OCI-LY7 (cell line): ENCODE measurements at places on chromosomes 7 and 10.

- DNase-seq, result no peak
These were observed 307.8 kb downstream of the GPAM start for GRCh38 chr10:111875725-111876124.

GRCh38 chr7:38052786-38053185 is 125.3 kb upstream of the STARD3NL start:
- no peak for DNase-seq

DNA sequence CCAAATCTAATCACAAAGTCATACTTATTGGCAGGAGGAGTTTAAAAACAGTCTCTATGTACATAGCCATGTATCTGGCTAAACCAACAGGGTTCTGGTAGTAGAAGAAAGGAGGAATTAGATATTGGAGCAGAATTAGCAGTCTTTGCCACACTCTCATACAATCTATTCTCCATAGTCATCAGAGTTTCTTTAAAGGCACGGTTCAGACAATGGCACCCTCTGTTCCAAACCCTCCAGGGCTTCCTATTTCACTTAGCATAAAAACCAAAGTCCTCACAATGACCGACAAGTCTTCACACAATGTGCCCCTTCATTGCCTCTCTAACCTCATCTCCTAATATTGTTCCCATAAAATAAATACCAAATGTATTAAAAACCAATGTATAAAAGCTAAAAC is 12.7 kb downstream of the ZNF438 start:
- DNase-seq, result no peak

DNA sequence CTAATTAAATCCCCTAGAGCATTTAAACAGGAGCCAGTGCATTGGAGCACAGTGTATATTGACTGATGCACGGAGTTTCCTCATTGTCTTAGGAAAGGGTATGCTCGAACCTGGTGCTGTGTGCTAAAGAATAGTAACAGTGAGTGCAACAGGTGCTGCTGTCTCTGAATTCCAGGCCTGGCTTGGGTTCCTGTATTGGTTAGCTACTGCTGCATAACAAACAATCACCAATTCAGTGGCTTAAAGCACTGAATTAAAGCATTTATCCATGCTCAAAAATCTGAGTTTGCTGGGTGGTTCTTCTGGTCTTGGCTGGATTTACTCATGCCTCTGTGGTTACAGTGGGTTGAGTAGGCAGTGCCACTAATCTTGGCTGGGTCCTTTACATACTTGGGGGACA is 1.8 kb upstream of the PNLIPRP1 start:
- no peak for DNase-seq

- DNase-seq, result no peak
These were observed 1.6 kb upstream of the HILPDA start for GRCh38 chr7:128453836-128454804.

- DNase-seq, result no peak
These were observed 15.5 kb upstream of the MTPAP start for GRCh38 chr10:30364345-30365268.

- DNase-seq, result no peak
These were observed 947.1 kb upstream of the MBL2 start for GRCh38 chr10:53719658-53720057.

DNA sequence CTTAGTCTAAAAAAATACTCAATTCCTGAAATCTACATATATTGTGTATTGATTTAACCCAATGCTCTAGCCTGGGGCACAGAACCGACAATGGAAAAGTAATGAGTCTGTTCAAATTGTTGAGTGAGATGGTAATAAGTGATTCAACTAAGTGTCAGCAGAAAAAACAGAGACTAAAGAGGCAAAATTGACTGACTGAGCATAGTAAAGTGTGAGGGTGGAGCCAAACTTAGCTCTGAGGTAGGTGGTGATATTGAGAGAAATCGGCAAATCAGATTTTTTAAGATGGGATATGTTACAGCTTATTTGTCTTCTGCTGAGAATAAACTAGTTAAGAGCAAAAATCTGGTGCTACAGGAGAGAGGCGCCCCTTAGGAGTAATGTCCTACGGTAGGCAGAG is 764.0 kb upstream of the LRRN3 start:
- DNase-seq, result no peak

DNA sequence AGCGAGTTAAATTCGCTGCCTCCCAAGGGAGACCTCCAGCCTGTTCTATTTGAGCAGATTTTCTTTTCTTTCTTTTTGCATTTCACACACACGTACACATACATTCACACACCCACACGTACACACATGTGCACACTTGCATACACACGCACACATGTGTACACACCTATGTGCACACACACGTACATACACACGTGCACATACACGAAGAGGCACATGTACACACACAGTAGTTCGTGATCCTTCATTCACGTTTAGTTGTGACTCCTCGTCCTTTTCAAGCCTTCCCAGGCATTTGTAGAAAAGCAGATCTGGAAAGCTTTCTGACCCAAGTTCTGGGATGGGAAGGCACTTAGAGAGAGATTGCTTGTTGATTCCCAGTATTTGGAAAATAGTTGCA is 290.8 kb upstream of the COBL start:
- DNase-seq, result no peak

DNA sequence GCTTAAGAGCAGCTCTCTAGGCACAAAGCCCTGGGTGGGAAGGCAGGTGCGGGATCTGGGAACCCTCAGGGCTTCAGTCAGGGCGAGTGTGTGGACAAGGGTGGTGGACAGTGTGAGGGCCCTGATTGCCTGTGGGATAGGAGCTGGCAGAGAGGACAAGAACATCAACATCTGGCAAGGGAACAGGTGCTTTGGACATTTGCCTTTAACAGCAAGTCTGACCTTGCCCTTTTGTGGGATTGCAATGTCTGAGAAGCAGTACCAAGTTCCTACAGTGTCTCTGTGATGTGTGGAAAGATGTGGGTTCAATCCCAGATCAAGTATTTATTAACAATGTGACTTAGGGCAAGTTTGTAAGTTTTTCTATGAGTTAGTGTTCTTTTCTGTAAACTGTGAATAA is 46.7 kb downstream of the TFAM start:
- no peak for DNase-seq

- DNase-seq, result peak; percentile 72
These were observed 559 bp downstream of the DBF4 start for GRCh38 chr7:87876869-87877234.

DNA sequence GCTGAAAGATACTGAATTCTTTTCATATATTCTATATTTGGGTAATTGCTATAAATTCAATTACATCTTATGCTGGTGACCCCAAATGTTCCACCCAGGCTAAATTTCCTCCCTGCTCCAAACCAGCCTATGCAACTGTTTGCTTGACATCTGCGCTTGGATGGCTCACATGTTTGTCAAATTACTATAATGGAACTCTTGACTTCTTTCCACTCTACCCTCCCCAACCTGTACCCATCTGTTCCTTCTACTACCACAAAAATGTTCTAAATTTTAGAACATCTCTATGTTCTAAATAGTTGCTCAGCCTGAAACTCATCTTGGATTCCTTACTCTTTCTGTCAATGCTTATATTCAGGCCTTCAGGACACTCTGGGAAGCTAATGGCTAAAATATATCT is 249.9 kb upstream of the SMIM30 start:
- DNase-seq, result no peak

DNA sequence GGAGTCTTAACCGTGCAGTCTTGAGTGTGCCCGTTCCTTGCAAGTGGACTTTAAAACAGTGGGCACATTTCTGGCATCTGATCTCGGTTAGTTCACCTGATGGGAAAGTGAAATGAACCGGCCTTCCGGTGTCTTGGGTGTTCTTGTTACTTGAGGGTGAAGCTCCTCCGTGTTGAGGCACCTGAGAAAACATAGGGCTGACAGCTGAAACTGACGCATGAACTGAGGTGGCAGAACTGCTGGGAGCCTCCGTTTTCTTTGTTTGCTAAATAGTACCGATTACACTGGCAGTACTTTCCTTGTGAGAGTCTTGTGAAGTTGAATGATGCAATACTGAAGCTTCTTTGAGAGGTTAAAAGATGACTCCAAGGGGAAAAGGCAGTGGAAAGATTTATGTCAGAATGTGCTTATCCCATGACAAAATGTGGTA is 62.8 kb upstream of the SAMD8 start:
- no peak for DNase-seq

- no peak for DNase-seq
These were observed 170.1 kb downstream of the TMEM26 start for GRCh38 chr10:61283066-61283465.

- no peak for DNase-seq
These were observed 81.0 kb upstream of the CACUL1 start for GRCh38 chr10:118835682-118836326.

- no peak for DNase-seq
These were observed 23.0 kb upstream of the SVIL start for GRCh38 chr10:29657719-29658274.

DNA sequence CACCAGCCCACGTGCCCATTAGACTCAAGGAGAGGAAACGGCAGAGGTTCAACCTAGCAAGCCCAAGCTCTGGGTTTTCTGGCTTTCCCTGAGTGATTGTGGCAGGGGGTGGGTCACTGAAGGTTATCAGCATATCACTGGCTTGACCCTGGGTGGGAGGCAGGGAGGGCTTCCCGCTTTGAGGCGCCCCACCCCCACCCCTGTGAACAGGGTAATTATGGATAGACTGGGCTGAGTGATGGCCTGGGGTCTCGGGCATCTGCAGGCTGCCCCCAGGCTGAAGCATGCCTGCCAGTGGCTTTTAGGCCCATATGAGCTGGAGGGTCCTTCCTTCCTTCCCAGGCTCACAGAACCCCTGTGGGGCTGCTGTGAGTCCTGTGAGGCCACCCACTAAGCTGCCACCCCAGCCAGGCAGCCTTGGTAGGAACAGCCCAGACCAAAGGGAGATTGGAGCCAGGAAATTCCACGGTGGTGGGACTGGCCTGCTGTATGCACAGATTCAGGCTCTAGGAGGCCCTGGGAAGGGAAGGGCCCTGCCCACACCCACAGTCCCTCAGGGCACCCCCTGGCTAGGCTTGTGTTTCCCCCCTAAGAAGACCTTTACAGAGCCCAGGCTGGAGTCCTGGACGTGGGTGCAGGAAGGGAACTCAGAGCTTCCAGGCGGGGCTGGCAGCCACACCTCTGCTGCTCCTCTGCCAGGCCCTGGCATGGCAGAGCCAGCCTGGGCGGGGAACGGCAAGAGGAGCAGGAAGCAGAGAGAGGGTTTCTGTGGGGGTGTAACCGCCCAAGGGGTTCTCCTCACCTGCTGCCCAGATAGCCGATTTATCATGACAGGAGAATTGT is 33.1 kb downstream of the GPRIN2 start:
- DNase-seq, result no peak

DNA sequence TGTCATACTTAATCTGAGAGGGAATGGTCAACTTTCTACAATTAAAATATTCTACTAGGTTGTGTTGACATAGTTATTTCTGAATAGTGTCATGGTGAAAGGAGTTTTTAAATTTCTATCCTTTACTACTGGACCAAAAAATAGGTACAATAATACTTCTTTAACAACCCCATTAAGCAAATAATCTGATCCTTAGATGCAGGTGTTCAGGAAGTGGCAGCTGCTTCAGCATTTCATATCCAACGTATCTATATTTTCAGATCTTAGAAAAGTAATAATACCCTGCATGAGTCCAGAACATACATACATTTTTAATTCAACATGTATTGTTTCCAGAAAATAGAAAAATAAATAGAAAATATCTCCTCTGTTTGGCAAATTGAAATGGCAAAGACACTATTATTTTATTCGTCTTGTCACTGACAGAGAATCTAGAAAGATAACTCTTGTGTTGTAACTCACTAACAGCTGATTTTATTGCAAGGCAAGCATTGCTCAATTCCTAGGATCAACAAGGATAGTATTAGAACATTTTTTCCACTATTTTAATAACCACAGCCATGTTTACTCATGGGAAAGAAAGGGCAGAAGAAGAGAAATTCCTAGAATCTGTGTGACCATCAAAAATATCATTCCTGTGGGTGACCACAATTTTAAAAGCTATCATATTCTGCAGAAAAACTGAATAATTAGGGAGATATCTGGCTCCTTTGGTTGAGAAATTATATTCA is 159.3 kb upstream of the CNTNAP2 start:
- peak; percentile 88 for DNase-seq

GRCh38 chr7:12643001-12643643 is 44.3 kb upstream of the ARL4A start:
- DNase-seq, result no peak

GRCh38 chr10:24153031-24153430 is 55.9 kb upstream of the KIAA1217 start:
- DNase-seq, result no peak

DNA sequence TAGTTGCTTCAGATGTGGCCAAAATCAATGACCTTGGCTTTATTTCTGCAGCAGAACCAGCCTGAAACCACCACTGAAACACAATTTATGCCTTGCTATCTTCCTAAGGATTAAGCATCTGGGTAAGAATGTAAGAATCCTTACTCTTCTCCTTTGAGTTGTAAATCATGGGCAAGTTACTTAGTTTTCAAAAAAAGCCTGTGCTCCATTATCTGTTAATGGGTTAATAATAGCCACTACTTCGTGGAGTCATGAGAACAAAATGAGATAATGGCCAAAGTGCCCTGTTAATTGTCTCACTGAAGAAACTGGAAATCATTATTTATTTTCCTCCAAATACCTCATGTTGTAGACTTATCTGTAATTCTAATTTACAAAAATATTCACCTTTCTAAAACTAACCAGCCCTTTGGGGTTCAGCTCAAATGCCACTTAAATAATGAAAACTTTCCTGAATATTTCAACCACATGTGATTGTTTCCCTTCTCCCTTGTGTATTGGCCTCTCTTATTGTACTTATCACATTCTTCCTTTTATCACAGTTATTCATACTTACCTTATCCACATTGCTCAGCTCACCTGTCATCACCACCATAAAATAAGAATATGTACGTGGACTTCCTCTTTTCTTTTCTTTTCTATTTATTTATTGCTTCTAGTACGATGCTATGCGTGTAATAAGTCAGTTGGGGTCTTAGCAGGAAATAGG is 2.0 kb upstream of the AASS start:
- no peak for DNase-seq

GRCh38 chr10:58027426-58027825 is 240.3 kb downstream of the IPMK start:
- DNase-seq, result no peak

GRCh38 chr7:44117801-44118429 is 5.4 kb downstream of the POLD2 start:
- DNase-seq, result no peak

DNA sequence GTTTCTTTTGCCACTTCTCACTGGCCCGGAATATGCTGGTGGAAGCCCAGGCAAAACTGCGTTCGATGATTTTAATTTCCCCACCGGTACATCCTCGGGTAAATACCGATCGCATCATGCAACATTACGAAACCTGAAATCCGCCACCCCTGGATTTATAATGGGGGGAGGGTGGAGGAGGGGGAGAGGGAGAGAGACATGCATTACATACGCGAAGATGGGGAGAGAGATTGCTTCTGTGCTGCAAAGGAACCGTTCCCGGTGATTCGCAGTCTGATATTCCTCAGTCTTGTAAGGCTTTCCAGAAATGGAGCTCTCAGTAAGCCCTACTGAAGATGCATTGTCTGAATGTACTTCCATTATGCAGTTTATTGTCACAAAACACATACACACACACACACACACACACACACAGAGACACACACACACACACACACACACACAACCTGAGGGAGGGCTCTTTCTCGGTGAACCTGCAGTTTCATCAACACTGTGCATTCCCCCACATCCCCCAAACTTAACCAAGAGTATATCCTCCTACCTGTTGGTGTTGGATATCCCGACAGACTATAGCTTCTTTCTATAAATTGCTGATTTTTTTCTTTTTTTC is 741 bp downstream of the GPR85 start:
- DNase-seq, result no peak

- DNase-seq, result no peak
These were observed 60.7 kb downstream of the MINDY4 start for GRCh38 chr7:30831936-30832335.
